ENCODE measurements at places on chromosomes 2 and 18. TPM values are rescaled to one million over a fixed set of nuclear protein-coding genes. Genes with fewer than 3 reads are reported as not detected.

Gene RAB27B
- 8.6 TPM for polyA plus RNA-seq

Gene RTP5
- 0.06 TPM for polyA plus RNA-seq

Gene ATG4B
- 43.2 TPM for polyA plus RNA-seq

Gene DLGAP1
- polyA plus RNA-seq, result 0.59 TPM

Gene TSPYL6
- 0.02 TPM for polyA plus RNA-seq

Gene DSC3
- 70.9 TPM for polyA plus RNA-seq

Gene FZD7
- 5.7 TPM for polyA plus RNA-seq

Gene XDH
- polyA plus RNA-seq, result 4.0 TPM

Gene RGPD3
- polyA plus RNA-seq, result 0.06 TPM

Gene ARL4C
- polyA plus RNA-seq, result 13.3 TPM

Gene UGT1A8
- 0.39 TPM for polyA plus RNA-seq

Gene GALNT1
- 37.7 TPM for polyA plus RNA-seq

Gene CYP27C1
- 0.80 TPM for polyA plus RNA-seq

Gene SERPINB12
- polyA plus RNA-seq, result 0.16 TPM

Gene COLEC11
- polyA plus RNA-seq, result 0.43 TPM

Gene LYG1
- polyA plus RNA-seq, result 0.34 TPM

Gene WNT10A
- 13.7 TPM for polyA plus RNA-seq

Gene OSBPL6
- polyA plus RNA-seq, result 0.73 TPM

Gene TOGARAM2
- polyA plus RNA-seq, result 0.42 TPM

Gene KLHL14
- polyA plus RNA-seq, result 0.16 TPM

Gene NPAS2
- polyA plus RNA-seq, result 70.0 TPM

Gene TMEM17
- 1.1 TPM for polyA plus RNA-seq

Gene GPR39
- polyA plus RNA-seq, result 0.65 TPM

Gene GALNT3
- 25.7 TPM for polyA plus RNA-seq

Gene HOXD11
- not detected for polyA plus RNA-seq

Gene DAW1
- polyA plus RNA-seq, result 0.01 TPM

Gene STEAP3
- polyA plus RNA-seq, result 9.6 TPM

Gene SYT4
- 0.01 TPM for polyA plus RNA-seq

Gene TUBA4B
- polyA plus RNA-seq, result not detected

Gene ACVR2A
- 6.2 TPM for polyA plus RNA-seq
